ENCODE measurements at places on chromosomes 12 and 14.

- DNase-seq: no peak
Observed at GRCh38 chr12:18400186-18400585, 138.9 kb downstream of the PIK3C2G start.

GRCh38 chr12:126915309-126915708 is 1351.7 kb upstream of the TMEM132C start:
- DNase-seq: no peak

GRCh38 chr14:23402296-23403138 is 5.6 kb downstream of the MYH6 start:
- no peak for DNase-seq

- no peak for DNase-seq
Observed at GRCh38 chr12:41739066-41739465, 405.6 kb downstream of the GXYLT1 start.

DNA sequence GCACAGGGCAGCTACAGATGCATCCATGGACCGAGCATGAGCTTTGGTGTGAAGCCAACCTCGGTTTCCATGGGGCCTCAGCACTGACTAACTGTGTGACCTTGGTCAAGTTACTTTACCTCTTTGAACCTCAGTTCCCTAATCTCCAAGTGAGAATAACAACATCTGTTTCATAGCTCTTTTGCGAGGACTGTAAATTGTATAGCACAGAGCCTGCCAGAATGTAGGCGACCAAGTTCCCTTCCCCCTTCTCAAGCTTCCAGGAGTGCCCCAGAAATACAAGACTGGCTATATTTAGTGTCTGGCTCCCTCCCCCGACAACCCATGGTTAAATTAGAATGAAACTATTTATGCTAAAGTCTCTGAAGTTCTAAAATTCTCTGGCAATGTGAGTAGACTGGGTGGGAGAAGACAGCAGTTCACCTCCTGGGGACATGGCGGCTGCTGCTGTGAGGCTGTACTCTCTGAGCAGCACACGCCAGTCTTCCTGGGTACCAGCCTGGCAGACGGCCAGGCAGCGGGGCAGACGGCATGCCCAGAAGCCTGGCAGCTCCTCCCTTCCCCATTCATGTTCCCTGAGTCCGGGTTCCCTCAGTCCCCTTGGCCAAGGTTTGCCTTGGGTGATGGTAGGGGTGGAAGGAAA is 22.0 kb upstream of the TMED10 start:
- no peak for DNase-seq

DNA sequence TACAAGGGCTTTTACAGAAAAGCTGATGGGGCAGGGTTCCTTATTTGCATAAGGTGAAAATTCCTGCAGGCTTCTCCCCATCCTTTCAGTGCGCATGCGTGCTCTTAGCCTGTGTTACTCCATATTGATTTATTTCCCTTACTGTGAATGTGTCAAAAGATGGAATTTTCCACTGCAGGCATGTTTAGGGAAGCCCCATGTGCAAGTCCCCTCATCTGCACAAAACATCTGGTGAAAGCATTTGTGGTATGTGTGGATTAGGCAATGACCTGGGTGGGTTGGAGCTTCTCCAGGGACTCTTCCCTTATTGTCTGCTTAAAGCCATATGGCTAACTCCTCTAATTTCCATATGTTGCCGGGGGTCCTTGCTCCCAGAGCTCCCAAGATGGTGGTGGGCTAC is 912.7 kb upstream of the LRFN5 start:
- no peak for DNase-seq

DNA sequence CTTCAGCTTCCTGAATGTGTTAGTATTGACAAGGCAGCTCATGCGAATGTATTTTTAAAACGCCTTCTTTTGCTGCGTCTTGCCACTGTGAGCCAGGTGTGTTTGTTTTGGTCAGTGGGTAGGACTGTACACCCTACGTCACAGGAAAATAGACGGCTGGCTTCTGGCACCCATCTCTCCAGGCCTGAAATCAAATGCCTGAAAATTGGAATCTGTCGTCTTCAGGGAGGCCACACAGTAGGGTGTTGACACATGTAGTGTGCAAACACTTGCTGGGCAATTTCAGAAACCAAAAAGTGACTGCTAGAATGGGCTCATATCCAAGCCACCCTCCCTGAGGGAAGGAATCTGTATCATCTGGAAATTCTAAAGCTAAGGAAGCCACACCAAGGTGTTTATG is 209.3 kb downstream of the TTC8 start:
- DNase-seq: no peak

GRCh38 chr12:124512667-124513296 is 54.6 kb downstream of the NCOR2 start:
- no peak for DNase-seq

DNA sequence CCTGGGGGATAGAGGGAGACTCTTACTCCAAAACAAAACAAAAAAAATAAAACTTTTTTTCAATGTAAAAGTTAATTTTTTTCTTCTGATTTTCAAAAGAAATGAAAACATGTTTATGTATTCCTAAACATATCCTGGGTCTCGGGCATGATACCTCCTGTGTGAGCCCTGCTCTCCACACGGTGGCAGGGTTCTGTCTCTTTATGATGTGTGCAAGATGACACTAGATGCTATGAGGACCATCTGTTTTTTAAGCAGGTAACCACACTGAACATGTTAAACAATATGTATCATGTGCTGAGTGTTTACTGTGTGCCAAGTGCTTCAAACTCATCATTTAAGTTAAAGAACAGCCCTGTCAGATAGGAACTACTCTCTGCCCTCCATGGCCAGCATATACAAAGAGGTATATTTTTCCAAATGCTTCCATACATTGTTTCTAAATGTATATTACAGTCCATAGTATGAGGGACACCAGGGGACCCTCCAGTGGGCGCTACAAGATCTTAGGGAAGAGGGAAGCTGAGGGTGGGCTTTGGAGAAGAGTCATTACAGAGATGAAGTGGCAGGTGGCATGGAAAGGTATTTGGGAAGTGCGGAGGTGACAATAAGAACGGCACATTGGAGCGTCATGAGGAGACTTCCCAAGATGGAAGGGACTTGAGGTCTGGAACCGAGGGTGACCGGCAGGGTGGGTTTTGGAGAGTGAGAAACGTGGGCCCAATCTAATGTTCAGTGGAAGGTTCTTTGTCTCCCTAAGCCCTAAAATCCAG is 28.5 kb downstream of the FOS start:
- no peak for DNase-seq

DNA sequence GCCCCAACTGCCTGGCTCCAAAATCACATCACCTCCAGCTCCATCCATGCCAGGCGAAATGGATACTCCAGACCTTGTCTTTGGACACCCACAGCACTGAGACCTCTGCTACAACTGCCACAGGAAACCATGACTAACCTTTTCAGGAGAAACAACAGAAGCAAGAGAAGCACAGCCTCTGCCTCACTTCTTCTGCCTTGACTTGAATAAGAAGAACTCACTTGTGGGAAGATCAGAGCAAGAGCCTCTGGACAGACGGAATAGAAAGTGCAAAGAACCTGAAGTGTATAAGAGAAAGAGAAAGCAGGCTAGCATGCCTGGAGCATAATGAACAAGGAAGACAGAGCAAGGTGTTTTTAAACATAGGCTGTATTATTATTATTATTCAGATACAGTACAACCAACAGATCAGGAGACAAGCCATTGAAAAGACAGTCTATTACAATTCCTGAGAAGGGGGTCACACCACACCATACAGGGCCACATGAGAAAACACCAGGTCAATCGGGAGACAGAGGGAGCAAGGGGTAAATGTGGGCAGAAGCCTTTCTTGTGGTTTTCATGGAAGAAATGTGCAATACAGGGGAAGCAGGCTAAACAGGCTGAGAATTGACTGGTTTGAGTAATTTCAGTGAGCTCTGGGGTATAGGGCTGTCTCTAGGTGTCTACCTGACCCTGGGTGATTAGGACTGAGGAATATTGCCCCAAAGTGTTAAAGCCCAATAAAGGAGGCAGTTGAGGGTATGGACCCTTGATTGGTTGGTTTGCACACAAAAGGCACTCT is 7.4 kb upstream of the OR10P1 start:
- no peak for DNase-seq

DNA sequence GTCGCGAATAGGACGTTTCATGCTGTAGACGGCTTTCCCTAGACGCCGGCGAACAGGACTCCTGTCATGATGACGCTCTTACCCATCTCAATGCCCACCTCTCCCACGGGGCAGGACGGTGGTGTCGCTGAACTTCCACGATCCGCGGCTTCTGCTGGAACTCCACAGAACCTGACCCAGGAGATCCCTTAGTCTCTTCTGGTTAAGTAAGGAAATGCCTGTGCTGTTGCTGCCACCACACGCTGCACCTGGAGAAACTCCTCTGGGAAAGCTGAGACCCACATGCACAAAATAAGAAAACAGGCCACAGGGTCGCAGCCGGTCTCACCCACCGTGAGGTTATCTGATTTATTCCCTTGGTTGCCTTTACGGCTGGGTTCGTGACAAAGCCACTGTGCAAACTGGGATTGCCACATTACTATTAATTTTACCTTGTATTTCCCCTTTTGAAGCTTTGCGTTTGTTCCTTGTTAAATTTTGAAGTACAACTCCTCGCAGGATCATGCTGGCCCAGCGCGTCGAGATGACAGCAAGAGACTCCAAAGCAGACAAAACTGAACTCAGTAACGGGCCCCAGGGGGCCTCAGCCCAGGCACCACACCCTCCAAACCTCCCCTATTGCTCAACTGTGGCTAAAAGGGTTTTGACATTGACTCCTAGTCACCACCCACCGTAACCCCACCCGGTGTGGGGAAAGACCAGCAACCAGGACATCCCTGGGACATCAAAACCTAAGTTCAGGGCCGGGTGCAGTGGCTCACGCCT is 9.2 kb upstream of the MMP17 start:
- no peak for DNase-seq

DNA sequence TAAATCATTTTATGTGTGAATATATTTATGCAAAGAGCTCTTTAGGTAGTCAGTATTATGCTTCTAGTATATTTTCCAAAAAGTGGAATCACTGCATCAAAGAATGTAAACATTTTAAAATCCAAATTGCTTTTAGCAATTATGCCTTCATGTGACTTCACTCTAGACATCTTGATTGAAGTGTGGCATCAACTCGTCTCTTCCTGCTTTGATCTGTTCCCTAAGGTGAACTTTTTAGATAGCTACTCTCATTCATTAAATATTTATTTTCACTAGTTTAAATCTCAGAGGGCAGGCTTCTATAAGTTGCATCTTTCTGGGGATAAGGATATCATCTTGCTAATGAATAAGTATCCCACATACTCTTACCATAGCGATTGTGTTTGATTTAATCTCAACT is 39.2 kb downstream of the DHRS2 start:
- DNase-seq: no peak

DNA sequence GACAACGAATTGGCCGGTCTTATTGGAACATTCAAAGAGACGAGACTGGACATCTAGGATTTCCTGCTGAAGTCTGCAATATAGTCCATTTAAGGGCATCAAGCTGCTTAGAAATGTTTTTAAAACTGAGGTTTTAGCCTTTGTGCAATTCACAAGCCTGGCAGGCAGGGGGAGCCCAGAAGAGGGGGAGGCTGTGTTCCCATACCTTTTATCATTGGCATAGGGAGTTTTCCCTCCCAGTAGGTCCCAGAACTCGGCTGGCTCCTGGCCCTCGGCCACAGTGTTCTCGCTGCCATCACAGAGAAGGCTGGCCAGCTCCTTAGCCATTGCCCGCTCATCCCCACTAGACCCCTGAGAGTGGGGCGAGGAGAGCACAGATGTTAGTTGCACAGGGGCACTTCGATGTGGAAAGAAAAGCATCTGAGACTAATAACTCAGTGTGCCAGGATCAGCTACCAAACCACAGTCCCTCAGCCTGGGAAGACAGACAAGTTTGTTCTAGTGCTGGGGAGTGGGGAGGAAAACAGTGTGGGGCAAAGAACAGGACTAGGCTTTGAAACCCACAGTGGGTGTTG is 15.1 kb downstream of the AVIL start:
- DNase-seq: peak; percentile 31

DNA sequence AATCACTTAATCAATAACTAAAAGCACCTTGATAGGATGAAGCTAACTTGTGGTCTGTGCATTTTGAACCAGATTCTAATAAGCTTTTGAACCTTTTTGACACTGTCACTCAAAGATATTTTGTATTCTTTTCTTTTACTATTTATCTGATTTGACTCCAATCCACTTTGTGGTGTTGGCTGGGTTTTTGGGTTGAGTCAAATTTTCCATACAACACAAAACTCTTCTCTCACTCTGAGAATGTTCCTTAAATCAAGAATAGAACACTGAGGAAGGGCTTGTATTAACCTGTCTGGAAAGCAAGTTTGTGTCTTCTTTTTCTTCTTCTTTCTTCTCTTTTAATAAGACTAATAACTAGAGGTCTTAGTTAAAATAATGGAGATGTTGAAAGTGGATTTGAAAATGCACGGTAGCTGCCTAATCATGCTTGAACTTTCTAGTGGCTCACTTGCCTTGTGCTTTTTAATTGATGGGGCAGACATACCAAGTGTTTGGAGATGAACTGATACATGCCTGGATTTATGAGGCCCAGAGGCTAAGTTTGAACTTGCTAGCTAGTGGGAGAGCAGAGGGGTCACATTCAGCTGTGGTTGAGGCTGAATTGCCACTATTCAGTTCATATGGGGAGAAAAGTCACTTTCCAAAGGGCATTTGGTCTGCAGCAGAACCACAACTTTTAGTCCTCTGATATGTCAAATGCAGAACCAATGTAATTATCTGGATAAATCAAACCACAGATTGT is 93.5 kb upstream of the PTHLH start:
- no peak for DNase-seq

- DNase-seq: no peak
Observed at GRCh38 chr12:41564816-41565215, 376.7 kb downstream of the PDZRN4 start.

- no peak for DNase-seq
Observed at GRCh38 chr14:92122761-92123160, 992 bp downstream of the CPSF2 start.

DNA sequence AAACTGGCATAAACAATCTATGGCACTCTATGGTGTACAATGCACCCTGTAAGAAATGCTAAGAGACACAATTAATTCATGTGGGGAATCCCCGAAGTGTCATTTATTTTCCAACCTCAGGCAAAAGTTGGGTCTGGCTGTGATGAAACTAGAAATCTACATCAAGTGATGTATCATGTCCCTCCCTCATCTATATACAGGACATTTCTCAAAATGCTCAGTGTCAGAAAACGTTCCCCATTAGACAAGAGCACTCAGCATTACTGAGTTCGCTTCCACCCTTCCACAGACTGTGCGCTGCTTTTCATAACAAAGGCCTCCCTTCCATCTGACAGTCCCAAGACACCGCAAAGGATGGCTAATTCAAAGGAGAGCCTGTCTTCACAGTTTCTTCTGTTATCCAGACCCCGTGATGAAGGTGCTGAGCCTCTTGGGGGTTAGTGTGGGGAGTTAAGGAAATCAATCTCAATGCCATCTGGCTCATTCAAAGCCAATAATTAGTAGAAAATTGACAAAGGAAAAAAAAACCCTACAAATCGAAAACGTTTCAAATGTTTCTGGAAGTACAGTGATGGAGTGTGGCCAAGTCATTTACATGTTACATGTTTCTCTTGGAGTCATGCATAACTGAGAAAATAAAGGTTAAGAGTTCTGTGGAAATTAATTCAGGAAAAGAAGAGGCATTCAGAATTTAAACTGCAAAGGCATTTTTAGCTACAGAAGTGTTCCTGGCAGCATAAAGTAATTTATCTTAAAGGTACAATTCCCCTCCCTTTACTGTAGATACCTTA is 7.5 kb downstream of the CCDC88C start:
- no peak for DNase-seq

GRCh38 chr12:108205864-108206263 is 76.8 kb downstream of the WSCD2 start:
- no peak for DNase-seq
